Aorta (tissue), 5 donors: ENCODE measurements at places on chromosomes 1 and 21. TPM values are rescaled to one million over a fixed set of nuclear protein-coding genes. Genes with fewer than 3 reads are reported as not detected.

The PGLYRP4 gene
- total RNA-seq, result not detected

The TMEM200B gene
- total RNA-seq, result 18.2 TPM

The PARP1 gene
- total RNA-seq, result 50.0 TPM

The DNASE2B gene
- not detected for total RNA-seq

The HSD3B2 gene
- total RNA-seq, result not detected

The CNTN2 gene
- total RNA-seq, result 1.3 TPM

The CDC14A gene
- total RNA-seq, result 8.3 TPM

The TRIM46 gene
- total RNA-seq, result 3.4 TPM

The RIPK4 gene
- 3.0 TPM for total RNA-seq

The AIRE gene
- not detected for total RNA-seq

The LCE2A gene
- not detected for total RNA-seq

The RUNX3 gene
- 4.4 TPM for total RNA-seq

The C1orf105 gene
- total RNA-seq, result not detected

The TRIM45 gene
- 5.0 TPM for total RNA-seq

The RAP1GAP gene
- 0.58 TPM for total RNA-seq

The LGR6 gene
- total RNA-seq, result 35.6 TPM

The USP48 gene
- total RNA-seq, result 52.4 TPM

The LRRIQ3 gene
- total RNA-seq, result 0.81 TPM

The CD53 gene
- total RNA-seq, result 50.7 TPM

The KCNK1 gene
- 7.0 TPM for total RNA-seq

The ERICH3 gene
- total RNA-seq, result not detected

The SLAMF9 gene
- not detected for total RNA-seq

The FBXO28 gene
- total RNA-seq, result 27.4 TPM

The LIN28A gene
- total RNA-seq, result not detected

The PPM1J gene
- 4.3 TPM for total RNA-seq

The CYP4Z1 gene
- 2.2 TPM for total RNA-seq

The PPP1R12B gene
- 1,102 TPM for total RNA-seq

The HSPB7 gene
- total RNA-seq, result 313 TPM

The CLDN17 gene
- total RNA-seq, result not detected

The TMEM51 gene
- total RNA-seq, result 8.8 TPM

The INAVA gene
- 0.36 TPM for total RNA-seq

The FMO4 gene
- 12.3 TPM for total RNA-seq

The S100A6 gene
- total RNA-seq, result 934 TPM

The FAM20B gene
- 55.6 TPM for total RNA-seq

The SVBP gene
- 15.9 TPM for total RNA-seq

The EDN2 gene
- 0.36 TPM for total RNA-seq

The TTLL7 gene
- total RNA-seq, result 107 TPM

The AMY2A gene
- 2.8 TPM for total RNA-seq

The SAMD13 gene
- total RNA-seq, result 0.45 TPM

The LCE1E gene
- total RNA-seq, result not detected

The AXDND1 gene
- not detected for total RNA-seq

The LIPI gene
- total RNA-seq, result not detected

The TOR3A gene
- total RNA-seq, result 18.5 TPM
